ENCODE measurements at places on chromosomes 6 and 20.

GRCh38 chr6:89359561-89359960, 7.0 kb upstream of the UBE2J1 start:
- no peak for DNase-seq

GRCh38 chr6:35432291-35432690, 19.8 kb upstream of the FANCE start:
- no peak for DNase-seq

GRCh38 chr6:56445818-56446217, 196.9 kb downstream of the DST start:
- DNase-seq: no peak

DNA sequence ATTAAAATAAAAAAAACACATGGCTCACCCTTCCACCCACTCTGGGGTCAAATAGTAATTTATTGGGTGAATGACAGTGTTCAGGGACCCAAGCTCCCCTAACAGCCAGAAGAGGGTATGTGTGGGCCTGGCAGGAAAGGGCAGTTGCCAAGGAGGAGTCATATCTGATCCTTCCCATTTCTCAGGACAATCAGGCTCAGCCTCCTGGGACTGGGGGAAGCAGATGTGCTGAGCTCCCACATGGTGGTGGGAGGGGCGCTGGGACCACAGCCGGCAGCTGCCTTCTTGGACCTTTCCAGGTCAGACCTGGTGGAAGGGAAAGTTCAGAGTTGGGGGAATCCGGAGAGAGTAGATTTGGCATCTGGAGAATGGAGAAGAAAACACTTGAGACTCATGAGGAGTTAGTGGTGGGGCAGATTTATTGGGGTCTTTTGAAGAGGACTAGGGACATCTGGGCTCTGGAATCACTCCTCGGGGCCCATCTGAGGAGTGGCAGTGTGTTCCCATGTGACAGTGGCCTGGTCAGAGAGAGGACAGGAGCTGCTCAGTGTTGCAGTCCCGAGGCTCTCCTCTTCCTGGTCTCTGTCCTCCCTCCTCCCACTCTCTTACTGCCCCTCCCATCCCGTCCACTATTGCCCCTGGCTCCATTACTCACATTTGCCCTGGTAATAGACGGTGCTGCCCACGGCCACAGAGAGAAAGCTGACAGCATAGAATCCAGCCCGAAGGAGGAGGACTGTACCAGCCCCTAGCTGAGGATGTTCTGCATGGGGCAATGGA, 3.0 kb downstream of the LST1 start:
- DNase-seq: no peak

DNA sequence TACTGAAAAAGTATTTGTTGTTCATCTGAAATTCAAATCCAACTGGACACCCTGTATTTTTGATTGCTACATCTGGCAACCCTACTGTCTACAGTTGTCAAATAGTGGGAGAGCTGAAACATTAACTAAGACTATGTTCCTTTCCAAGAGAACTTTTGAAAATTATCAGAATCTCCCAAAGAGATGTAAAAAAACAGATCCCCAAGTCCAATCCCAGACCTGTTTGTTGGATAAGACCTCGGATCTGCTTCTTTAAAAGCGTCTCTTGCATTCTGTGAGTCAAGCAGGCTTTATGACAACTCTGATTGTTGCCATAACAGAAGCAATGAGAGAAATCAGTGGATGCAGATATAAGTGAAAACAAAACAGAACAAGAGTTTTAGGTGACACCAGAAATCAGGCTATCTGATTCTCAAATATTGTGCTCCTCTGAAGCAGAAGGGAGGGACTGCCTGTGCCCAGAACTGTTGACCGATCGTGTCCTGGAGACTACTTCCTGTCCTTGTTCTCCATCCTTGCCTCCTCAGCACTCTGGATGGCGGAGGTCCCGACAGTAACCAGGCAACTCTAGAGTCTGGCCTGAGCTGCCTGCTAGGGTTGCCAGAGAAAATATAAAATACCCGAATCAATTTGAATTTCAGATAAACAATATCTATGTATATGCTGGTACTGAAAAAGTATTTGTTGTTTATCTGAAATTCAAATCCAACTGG, 853.8 kb downstream of the MAFB start:
- DNase-seq: no peak

- DNase-seq: no peak
These were observed 1.3 kb upstream of the ANGPT4 start for GRCh38 chr20:917416-917815.

- no peak for DNase-seq
These were observed 66.5 kb downstream of the NOX3 start for GRCh38 chr6:155389130-155389529.

DNA sequence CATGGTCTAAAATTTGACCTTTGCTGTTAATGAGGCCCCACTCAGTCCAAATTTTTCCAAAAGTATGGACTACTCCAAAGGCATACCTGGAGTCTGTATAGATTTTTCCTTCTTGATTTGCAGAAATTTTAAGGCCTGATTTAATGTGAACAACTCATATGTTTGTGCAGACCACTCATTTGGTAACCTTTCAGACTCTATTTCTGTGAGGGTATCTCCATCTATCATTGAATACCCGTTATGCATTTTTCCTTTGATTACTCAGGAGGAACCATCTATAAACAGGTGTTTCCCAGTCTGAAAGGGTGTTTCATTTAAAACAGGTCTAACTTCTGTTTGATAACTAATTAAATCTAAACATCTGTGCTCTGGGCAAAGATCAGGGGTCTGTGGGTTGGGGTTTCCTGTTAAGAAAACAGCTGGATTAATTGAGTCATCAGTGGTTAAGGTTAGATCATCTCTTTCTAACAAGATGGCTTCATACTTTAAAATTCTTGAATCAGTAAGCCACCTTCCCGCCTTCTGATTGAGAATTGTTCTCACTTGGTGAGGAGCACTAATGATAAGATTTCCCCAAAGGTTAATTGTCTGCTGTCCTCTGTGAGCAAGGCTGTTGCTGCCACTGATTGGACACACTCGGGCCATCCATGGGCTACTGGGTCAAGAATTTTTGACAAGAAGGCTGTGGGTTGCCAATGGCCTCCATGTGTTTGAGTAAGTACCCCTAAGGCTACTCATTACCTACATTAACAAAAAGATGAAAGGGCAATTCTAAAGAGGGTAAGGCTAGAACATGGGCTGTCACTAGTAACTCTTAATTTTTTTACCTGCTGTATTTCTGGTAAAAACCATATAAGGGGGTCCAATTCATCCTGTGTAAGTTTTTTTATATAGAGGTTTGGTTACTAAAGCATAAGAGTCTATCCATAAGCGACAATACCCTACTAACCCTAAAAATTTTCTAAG, 24.1 kb downstream of the HLA-B start:
- DNase-seq: no peak

DNA sequence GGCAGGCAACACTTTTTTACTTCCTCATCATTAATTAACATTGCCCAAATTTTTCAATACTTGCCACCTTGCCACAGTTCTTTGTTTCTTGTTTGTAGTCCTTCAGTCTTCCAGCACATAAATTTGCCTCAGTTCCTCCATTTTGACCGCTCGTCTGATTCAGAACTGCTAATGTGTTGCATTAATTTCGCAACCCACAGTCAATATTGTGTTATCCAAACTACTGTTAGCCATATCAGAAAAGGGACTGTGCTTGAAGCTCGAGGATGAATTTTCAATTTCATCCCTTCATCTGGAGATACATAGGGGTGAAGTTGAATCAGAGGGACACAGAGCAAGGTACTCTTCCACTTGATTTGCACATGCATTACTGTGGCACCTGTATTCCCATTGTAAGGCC, 421.5 kb downstream of the CDKAL1 start:
- DNase-seq: no peak

GRCh38 chr20:51955756-51956155, 153.4 kb upstream of the SALL4 start:
- DNase-seq: no peak

GRCh38 chr20:46546298-46546697, 4.2 kb downstream of the OCSTAMP start:
- no peak for DNase-seq

- no peak for DNase-seq
These were observed 279.4 kb downstream of the RFPL4B start for GRCh38 chr6:112626468-112627082.

All from activated CD8-positive, alpha-beta memory T cell treated with anti-CD3 and anti-CD28 coated beads for 1 hour (primary cell).